WTC11 (cell line): ENCODE measurements at places on chromosomes 4 and X. TPM values are rescaled to one million over a fixed set of nuclear protein-coding genes. Genes with fewer than 3 reads are reported as not detected.

GRCh38 chrX:133868250-133868649, 117.1 kb downstream of the GPC3 start:
- DNase-seq: no peak
- H3K4me1 ChIP-seq: peaks cover 23% of the 10 kb centered on the region
- no peak overlapping the region for H3K27ac ChIP-seq
- H3K36me3 ChIP-seq: no peaks in the 10 kb centered on the region
- H3K4me3 ChIP-seq: no peak overlapping the region
- no peaks in the 10 kb centered on the region; the same call in 1 of the 2 replicates for H3K27me3 ChIP-seq

DNA sequence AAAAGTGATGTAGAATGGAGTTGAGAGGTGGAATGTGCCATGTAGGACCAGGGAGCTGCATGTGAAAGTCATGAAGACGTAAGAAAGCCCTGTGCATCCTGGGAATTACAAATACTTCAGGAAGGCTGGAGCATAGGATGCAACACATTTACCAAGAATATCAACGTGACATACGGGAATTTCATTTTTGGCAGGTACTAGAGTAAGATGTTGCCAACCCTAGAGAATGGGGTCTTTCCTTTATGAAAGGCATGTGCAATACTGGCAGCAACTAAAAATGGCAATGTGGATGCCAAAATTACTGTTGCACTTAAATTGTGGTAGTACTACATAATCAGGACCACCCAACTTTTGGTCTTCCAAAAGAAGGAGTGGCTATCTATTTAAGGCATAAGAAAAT, 188.0 kb downstream of the COL25A1 start:
- H3K4me1 ChIP-seq: no peaks in the 10 kb centered on the region
- no peak overlapping the region for H3K4me3 ChIP-seq
- no peaks in the 10 kb centered on the region for H3K36me3 ChIP-seq
- H3K27me3 ChIP-seq: no peaks in the 10 kb centered on the region
- no peak overlapping the region for H3K27ac ChIP-seq
- DNase-seq: no peak

DNA sequence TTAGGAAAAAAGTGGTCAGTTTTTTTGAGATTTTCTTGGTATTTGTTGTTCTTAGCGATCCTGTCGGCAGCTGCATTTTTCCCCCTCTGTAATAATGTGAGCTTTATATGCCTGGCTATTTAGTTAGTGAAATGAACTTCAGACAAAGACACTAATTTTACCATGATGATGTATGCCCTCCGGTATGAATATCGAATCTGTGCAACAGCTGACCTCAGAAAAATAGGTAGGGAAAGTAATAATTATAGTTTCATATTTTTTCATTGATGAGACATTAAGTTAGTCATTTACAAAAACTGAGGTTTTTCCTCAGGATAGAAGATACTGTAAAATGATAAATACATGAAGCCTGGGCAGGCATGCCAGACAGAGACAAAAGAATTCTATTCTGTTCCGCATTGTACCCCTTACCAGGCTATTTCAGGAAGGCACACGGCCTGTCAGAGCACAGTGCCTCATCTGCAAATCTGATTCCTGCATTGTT, 155.8 kb downstream of the SHROOM3 start:
- no peaks in the 10 kb centered on the region for H3K27me3 ChIP-seq
- peak overlapping the region; percentile 100 for H3K27ac ChIP-seq
- peak overlapping the region; percentile 46 for H3K4me3 ChIP-seq
- H3K4me1 ChIP-seq: peaks cover 60% of the 10 kb centered on the region

DNA sequence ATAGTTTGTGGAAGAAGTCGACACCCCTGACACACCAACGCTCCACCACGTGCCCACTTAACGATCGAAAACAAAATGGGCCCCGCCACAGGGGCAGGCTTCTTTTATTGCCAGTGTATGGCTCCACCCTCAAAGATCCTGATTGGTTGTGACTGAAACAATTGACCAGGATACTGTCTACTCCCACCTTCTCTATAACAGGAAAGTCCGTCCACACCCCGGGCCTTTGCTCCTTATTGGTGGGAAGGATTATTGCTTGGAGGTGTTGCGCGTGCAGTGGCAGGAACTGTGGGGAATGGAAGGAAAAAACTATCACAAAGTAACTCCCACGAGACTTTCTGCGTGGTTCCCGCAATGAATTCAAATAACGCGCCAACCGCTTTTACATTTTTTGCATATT, at the start of gene USP26:
USP26 (minus strand) TSS at position 79 of the 400 bp plus-strand sequence. CDS start 68,889 bp downstream, outside the sequence.
- H3K27ac ChIP-seq: no peak within 1 kb of the TSS
- H3K36me3 ChIP-seq: no peaks in the 10 kb centered on the region
- no peaks in the 10 kb centered on the region for H3K27me3 ChIP-seq
- no peak for DNase-seq

DNA sequence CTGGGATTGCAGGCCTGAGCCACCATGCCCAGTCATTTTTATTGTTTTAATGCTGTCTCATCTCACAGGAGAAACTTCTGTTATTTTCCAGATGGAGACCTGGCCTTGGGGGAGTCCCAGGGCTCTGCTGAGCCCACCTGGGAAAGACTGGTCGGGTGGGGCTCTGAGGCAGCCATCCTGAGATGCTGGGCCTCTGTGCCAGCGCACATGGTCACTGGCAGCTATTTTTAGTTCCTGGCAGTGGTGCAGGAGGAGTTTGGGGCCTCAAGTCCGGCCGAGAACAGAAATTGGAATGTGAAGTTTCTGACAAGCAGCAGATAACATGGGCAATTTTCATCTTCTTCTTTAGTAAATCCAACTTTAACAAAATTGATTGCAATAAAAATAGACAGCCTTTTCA, 44.5 kb downstream of the SORCS2 start:
- no peaks in the 10 kb centered on the region for H3K4me1 ChIP-seq
- no peaks in the 10 kb centered on the region for H3K36me3 ChIP-seq
- no peak for DNase-seq
- no peak overlapping the region for H3K4me3 ChIP-seq
- H3K27ac ChIP-seq: no peak overlapping the region

- no peaks in the 10 kb centered on the region; the same call in 1 of the 2 replicates for H3K27me3 ChIP-seq
- DNase-seq: no peak
- H3K27ac ChIP-seq: no peak overlapping the region
- no peak overlapping the region for H3K4me3 ChIP-seq
- no peaks in the 10 kb centered on the region; the same call in 1 of the 2 replicates for H3K4me1 ChIP-seq
These were observed 119.1 kb downstream of the HMGN5 start for GRCh38 chrX:81082649-81083048.

DNA sequence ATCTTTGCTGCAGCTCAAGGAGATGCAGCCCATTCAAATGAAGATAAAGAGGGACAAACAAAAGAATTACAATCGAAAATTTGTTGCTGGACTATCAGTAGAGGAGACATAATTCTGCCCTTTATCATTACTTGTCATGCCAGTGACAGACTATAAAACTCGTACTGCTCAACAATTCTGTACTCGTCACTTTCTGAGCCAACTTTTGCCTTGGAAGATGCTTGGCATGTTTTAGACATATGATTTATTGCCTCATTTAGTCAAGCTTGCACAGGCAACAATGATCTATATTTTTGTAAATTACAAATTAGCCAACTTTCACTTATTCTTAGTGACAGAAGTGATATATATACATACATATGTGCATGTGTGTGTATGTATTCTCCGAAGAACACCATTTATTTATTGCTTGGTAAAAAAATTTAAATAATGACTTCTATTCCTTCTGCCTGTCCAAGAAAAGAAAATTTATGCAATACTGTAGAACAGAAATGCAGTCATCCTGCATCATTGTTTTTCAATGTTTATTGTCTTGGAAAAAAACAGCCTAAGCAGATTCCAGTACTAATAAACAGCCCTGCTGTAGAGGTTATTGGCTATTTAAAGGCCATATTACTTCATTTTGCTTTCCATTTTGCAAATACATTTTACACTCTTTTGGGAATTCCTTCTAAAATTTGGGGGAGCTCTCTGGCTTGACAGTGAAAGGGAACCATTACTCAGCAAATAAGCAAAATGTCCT, 374.9 kb upstream of the GALNT7 start:
- H3K4me3 ChIP-seq: no peak overlapping the region
- DNase-seq: no peak
- no peak overlapping the region for H3K27ac ChIP-seq
- peaks cover 6% of the 10 kb centered on the region for H3K4me1 ChIP-seq
- H3K36me3 ChIP-seq: no peaks in the 10 kb centered on the region

GRCh38 chr4:136763919-136764318, 768.4 kb downstream of the PCDH18 start:
- peaks cover 6% of the 10 kb centered on the region; the same call in 1 of the 2 replicates for H3K36me3 ChIP-seq
- DNase-seq: no peak
- H3K4me3 ChIP-seq: no peak overlapping the region
- peaks cover 17% of the 10 kb centered on the region for H3K4me1 ChIP-seq
- no peaks in the 10 kb centered on the region for H3K27me3 ChIP-seq

- peaks cover 15% of the 10 kb centered on the region for H3K4me1 ChIP-seq
- no peak overlapping the region for H3K4me3 ChIP-seq
- H3K27me3 ChIP-seq: no peaks in the 10 kb centered on the region
- H3K36me3 ChIP-seq: peaks cover 23% of the 10 kb centered on the region
- no peak overlapping the region for H3K27ac ChIP-seq
These were observed 2.8 kb downstream of the FTSJ1 start for GRCh38 chrX:48478806-48479205.

- H3K27ac ChIP-seq: peak overlapping the region; percentile 10; the same call in 1 of the 2 replicates
- no peak overlapping the region for H3K4me3 ChIP-seq
- no peaks in the 10 kb centered on the region for H3K27me3 ChIP-seq
- peak; percentile 31 for DNase-seq
- peaks cover 54% of the 10 kb centered on the region for H3K4me1 ChIP-seq
These were observed 96.4 kb upstream of the DDIT4L start for GRCh38 chr4:100286636-100287035.

GRCh38 chr4:185775792-185776555, 36.0 kb downstream of the SORBS2 start:
- H3K36me3 ChIP-seq: peaks cover 9% of the 10 kb centered on the region
- no peaks in the 10 kb centered on the region for H3K27me3 ChIP-seq
- DNase-seq: no peak
- peak overlapping the region; percentile 75; the same call in 1 of the 2 replicates for H3K4me3 ChIP-seq
- peak overlapping the region; percentile 95; the same call in 1 of the 2 replicates for H3K27ac ChIP-seq

DNA sequence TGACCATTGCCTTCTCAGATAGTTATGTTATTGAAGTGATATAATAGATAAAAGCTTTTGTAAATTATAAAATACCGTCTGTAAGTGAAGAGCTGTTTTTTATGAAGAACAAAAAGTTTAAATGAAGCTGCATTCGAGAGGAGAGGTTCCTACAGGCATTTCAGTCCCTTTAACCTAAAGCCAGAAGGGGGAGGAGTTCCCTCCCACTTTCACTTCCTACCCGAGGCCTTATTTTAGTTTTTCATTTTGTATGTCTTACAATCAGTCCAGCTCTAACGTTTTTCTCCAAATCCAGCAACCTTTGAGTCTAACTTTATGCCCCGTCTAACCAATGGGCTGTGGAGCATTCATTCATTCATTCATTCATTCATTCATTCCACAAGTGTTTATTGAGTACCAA, 16.5 kb upstream of the SOX3 start:
- no peak for DNase-seq
- no peaks in the 10 kb centered on the region for H3K36me3 ChIP-seq
- H3K4me1 ChIP-seq: peaks cover 34% of the 10 kb centered on the region
- H3K27ac ChIP-seq: no peak overlapping the region

DNA sequence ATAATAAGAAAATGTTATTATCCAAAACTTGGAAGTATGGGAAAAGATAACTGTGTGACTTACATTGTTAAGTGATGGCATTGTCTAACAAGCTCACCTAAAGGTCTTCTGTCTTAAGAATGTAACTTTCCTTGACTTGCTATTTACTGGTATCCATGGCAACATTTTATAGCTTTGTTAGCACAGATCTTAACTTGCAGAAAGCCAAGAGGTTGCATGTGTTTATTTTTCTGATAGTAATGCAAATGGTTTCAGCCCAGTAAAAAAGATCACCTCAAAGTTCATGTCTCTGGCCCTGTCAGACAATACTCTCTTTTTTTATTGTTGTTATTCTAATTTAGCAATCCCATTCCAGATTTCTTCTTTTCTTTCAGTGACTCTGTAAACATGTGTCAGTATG, 425.3 kb downstream of the SPRY1 start:
- peaks cover 15% of the 10 kb centered on the region for H3K4me1 ChIP-seq
- no peak overlapping the region for H3K27ac ChIP-seq
- DNase-seq: no peak

DNA sequence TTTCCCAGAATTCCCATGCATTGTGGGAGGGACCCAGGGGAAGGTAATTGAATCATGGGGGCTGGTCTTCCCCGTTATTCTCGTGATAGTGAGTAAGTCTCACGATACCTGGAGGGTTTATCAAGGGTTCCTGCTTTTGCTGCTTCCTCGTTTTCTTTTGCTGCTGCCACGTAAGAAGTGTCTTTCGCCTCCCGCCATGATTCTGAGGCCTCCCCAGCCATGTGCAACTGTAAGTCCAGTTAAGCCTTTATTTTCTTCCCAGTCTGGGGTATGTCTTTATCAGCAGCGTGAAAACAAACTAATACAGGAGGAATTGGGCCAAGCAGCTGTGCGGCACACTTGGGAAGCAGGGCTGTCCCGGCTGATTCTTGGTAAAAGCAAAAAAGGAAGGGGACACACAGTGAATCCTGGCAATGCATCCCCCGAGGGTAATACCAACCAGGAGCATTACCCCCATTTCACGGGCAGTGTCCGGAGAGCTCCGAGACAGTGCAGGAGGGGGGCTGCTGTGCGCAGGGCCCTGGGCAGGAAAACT, 185.7 kb downstream of the AFAP1 start:
- H3K36me3 ChIP-seq: no peaks in the 10 kb centered on the region
- H3K4me3 ChIP-seq: no peak overlapping the region
- no peak overlapping the region for H3K27ac ChIP-seq
- H3K4me1 ChIP-seq: no peaks in the 10 kb centered on the region
- H3K27me3 ChIP-seq: peaks cover 3% of the 10 kb centered on the region
- DNase-seq: no peak

DNA sequence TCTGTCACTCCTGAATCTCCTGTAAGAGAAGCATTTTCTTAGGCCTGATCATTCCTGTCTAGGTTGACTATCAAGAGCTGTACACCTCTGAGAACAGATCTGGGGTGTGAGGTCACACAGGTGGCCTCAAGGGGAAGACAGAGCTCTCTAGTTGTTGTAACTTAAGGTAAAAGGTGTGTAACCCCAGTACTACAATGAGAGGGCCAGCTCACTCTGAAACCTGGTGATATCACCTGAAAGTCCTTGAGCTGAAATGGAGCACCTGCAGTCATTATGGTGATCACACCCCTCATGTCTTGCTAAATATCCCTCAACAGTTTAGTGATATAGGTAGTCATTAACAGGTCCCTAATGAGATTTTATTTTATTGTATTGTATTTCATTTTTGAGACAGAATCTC, 8.8 kb upstream of the FAM9C start:
- H3K27me3 ChIP-seq: no peaks in the 10 kb centered on the region; the same call in 1 of the 2 replicates
- no peak overlapping the region for H3K4me3 ChIP-seq
- peaks cover 2% of the 10 kb centered on the region; the same call in 1 of the 2 replicates for H3K4me1 ChIP-seq
- H3K36me3 ChIP-seq: peaks cover 8% of the 10 kb centered on the region
- no peak overlapping the region for H3K27ac ChIP-seq

- H3K4me1 ChIP-seq: peaks cover 17% of the 10 kb centered on the region
- H3K27ac ChIP-seq: no peak overlapping the region
- no peak for DNase-seq
These were observed 102.9 kb downstream of the SYTL5 start for GRCh38 chrX:38109042-38109898.

- H3K4me1 ChIP-seq: peaks cover 3% of the 10 kb centered on the region; the same call in 1 of the 2 replicates
- H3K27me3 ChIP-seq: peaks cover 7% of the 10 kb centered on the region; the same call in 1 of the 2 replicates
- H3K36me3 ChIP-seq: no peaks in the 10 kb centered on the region
- no peak for DNase-seq
- H3K4me3 ChIP-seq: peak overlapping the region; percentile 92
- H3K27ac ChIP-seq: no peak overlapping the region
These were observed 319 bp upstream of the MAGEH1 start for GRCh38 chrX:55451626-55451989.

The GAB3 gene
- total RNA-seq: 0.66 to 1.0 TPM (median 0.72 TPM) in 3 replicates

The HSFX2 gene
- total RNA-seq: 0.37 TPM in 1 of 3 replicates, not detected in the others

The TRIM2 gene
- total RNA-seq: 42.0 to 54.5 TPM (median 43.9 TPM) in 3 replicates

The UBE2A gene
- 39.3 to 43.3 TPM (median 43.0 TPM) in 3 replicates for total RNA-seq

The ATP1B4 gene
- total RNA-seq: not detected in 3 replicates
